ENCODE measurements at places on chromosomes 7 and 10. TPM values are rescaled to one million over a fixed set of nuclear protein-coding genes. Genes with fewer than 3 reads are reported as not detected.

CCDC7 gene
- total RNA-seq: 103 TPM

LIPF gene
- 4.4 TPM for total RNA-seq

SMO gene
- 37.3 TPM for total RNA-seq

UNCX gene
- not detected for total RNA-seq

CYP2C19 gene
- total RNA-seq: not detected
